ENCODE measurements at places on chromosomes 4 and X. TPM values are rescaled to one million over a fixed set of nuclear protein-coding genes. Genes with fewer than 3 reads are reported as not detected.

WNK3 gene
- 0.14 TPM for total RNA-seq

GRID2 gene
- not detected for total RNA-seq

TLR8 gene
- total RNA-seq: not detected

SPANXD gene
- total RNA-seq: not detected

DACH2 gene
- not detected for total RNA-seq

PFKFB1 gene
- 0.65 TPM for total RNA-seq

PYURF gene
- 46.5 TPM for total RNA-seq
